ENCODE measurements at places on chromosomes 16 and 17. TPM values are rescaled to one million over a fixed set of nuclear protein-coding genes. Genes with fewer than 3 reads are reported as not detected.

KCNH4 gene
- polyA plus RNA-seq = not detected

OR4D2 gene
- polyA plus RNA-seq = not detected

ABCA9 gene
- polyA plus RNA-seq = 29.6 TPM

CNTNAP1 gene
- polyA plus RNA-seq = 10.2 TPM

CD79B gene
- 3.6 TPM for polyA plus RNA-seq

KIF19 gene
- polyA plus RNA-seq = 1.9 TPM

NDUFAF8 gene
- 52.8 TPM for polyA plus RNA-seq

KRT222 gene
- polyA plus RNA-seq = not detected

NECAB2 gene
- 0.39 TPM for polyA plus RNA-seq

MT1G gene
- polyA plus RNA-seq = 3.6 TPM
